Caco-2 (cell line): ENCODE measurements at places on chromosomes 6 and 20.

- DNase-seq = no peak
Observed at GRCh38 chr6:105321207-105321606, 81.7 kb downstream of the PREP start.

DNA sequence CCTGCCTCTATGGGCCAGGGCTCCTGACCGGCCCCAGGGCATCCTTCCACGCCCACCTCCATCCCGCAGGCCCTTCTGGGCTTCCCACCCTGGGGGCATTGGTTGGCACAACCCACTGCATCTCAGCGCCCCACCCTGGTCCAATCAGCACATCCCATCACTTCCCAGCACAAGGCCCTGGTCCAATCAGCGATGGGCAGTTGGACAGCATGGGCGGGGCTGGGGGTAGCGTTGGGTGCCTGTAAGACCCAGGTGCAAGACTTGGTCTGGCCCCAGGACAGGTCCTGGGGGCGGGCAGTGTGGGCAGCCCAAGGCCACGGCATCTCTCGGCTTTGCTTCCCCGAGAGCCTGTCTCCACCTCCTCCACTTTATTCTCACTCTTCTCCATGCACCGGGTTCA is 298.5 kb downstream of the BMP7 start:
- no peak for DNase-seq

DNA sequence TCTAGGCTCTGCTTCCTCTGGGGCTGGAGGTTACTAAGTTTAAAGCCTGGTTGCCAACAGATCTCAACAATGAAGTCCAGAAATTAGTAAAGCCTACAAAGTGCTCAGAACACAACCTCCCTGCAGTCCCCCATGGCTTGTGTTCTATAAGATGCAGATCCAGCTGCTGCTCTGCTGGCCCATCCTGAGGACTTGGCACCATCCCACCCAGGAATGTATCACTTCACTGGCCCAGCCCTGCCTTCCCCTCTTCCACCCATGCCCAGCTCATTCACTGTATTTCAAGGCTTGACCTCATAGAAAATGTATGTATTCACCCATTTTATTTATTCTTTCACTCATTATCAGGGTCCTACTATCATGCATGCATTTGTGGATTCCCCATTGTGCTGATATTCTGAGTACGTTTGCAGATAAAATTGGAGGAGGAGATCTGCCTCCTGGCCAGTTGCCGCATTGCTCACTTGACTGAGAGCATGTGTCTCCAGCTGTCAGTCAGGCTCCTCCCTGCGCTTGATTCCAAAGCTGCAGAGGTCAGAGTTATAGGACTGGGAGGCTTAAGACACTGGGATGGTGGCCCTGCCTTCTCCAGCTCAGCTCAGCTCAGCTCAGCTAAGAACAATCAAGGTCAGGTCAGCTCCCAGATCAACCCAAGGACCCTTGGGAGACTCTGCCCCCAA is 104.8 kb downstream of the MAFB start:
- DNase-seq = no peak

DNA sequence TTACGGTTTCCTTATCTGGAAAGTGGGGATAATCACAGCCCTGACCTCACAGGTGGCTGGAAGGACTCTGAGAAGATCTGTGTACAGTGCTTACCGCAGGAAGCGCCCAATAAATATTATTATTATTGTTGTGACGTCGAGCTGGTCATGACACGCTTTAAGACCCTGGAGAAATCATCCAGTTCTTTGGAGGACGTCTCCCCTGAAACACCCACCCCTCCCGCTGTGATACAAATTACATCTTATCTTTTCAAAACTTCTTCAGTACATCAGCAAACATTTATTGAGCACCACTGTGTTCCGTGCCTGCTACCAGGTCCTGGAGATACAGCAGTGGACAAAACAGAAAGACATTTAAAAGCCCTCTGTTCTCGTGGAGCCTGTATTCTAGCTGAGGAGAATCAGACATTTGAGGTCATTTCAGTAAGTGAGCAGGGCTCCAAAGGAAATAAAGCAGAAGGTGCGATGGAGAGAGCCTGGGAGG is 118.7 kb downstream of the CEBPB start:
- DNase-seq = no peak

- no peak for DNase-seq
Observed at GRCh38 chr6:125048274-125048673, 86.0 kb downstream of the RNF217 start.

DNA sequence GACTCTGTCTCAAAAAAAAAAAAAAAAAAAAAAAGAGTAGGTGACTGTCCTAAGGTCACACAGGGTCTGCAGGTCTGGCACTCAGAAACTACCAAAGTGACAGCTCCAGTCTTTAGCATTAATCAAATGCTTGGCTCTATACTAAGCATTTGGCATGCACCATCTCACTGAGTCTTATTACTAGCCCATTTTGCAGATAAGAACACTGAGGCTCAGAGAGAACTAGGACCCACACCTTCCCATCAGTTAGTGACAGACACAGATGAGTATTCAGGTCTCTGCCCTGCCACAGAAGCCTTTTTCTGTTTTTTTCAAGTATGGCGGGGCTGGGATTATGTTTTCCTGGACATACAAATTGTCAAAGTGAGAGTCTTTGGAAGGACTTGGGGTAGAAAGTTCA is 23.1 kb upstream of the VSTM2L start:
- DNase-seq = no peak

GRCh38 chr20:50590348-50590664 is 80.1 kb downstream of the PTPN1 start:
- no peak for DNase-seq

GRCh38 chr6:89950879-89951391 is 56.7 kb downstream of the GJA10 start:
- DNase-seq = peak; percentile 26

DNA sequence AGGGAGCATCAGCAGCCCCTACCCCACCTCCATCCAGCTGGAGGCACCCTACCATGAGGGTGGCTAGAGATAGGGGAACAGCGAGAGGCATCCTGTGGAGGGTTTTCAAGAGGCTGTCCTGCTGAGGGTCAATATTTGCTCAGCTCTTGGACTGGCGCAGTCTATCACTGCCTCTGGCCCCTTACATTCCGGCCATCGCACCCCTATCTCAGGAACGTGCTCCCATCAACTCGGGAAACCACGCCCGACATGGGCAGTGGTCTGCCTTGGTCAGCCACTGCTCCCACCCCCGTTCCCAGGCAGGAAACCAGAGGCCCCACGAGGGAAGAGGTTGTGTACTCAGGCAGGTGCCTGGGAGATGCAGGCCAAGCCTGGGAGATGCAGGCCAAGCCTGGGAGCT is 57.9 kb downstream of the VEGFA start:
- DNase-seq = peak; percentile 60

DNA sequence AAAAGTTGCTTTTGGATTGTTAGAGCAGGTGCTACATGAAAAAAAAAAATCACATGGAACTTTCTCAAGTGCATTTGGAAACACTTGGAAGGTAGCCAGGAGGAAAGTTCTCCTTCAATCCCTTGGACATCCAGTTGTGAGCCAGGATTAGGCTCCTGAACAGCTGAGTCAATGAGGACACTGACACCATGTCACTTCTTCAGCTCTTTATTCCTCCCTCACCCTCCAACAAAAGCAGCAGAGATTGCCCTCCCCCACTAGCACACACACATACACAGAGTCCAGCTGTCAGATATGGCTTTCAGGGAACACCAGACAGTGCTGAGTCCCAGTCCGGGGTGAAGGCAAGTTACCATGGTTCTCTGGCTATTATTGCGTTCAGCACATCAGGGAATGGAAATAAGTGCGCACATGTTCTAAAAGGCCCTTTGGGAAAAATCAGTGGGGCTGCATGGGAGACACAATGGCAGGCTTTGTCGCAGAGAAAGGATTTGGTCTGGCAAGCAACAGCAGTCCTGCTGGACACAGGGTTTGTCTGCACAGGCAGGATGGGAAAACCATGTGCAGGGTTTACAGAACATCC is 124.7 kb upstream of the MARCKS start:
- no peak for DNase-seq

DNA sequence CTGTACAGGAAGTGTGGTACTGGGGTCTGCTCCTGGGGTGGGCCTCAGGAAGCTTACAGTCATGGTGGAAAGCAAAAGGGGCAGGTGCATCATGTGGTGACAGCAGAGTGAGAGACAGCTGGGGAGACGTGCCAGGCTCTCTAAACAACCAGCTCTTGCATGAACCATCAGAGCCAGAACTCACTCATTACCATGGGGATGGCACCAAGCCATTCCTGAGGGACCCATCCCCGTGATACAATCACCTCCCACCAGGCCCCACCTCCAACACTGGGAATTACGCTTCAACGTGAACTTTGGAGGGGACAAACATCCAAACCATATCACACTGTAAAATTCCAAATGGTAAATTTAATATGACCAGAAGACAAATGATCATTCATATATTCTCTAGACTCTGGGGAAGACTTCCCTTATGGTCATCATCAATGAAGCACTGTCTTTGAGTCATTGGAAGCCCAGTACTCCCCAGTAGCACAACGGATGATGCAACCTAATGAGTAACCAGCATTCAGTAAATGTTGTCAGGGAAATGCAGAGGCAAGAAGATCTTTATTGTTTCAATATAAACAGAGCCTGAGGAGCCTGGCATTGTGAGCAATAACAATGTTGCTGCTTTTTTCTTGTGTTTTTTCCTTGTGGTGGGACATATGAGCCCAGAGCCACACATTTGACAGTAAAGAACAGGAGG is 48.2 kb upstream of the RALY start:
- no peak for DNase-seq

DNA sequence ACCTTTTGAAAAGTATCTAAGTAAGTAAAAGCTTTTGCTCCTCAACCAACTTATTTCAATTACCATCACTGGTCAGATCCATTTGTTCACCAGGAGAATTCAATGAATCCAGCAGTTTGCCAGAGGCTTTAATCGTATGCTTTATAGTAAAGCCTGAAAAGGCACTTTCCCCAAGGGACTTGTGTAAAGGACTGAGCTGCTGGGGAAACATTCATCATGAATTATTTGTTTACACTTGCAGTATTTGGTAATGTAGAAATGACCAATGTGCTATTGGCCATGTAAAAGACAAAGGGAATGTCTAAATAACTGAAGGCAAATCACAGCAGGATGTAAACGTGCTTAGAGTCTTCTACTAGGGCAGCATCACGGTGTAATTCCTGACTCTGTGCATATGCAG is 471.4 kb downstream of the ADGRB3 start:
- no peak for DNase-seq

GRCh38 chr20:9330151-9330550 is 184.2 kb upstream of the LAMP5 start:
- DNase-seq = no peak

DNA sequence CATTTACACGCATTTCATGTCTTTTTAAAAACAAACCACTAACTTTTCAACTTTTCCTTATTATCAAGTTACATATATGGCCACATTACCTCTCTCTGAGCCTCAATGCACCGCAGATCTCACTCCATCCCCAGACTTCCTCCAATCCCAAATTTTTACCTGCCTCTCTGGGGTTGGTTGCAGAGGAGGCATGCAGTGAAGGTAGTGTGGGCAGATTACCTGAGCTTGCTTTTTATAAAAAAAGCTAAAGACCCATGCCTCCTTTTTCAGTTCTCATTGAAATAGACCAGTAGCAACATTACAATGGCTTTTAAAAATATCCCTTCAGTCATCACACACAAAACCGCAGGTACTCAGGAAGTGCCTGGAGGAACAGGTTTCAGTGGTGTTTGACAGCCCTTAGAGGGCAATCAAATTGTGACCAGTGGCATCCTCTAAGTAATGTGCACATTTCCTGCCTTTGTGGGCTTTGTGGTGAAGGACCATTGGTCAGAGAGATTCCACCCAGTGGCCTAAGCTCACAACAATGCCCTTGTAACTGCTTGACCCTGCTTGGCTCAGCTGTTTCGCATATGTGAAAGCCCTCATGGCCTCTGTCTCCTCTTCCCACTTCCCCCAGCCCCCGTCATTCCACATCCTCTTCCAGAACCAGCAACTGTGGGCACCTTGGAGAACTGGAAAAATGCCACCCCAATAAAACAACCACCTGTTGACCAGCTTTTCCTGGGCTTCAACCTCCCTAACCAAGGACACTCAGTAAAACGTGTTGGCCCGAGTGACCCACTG is 30.2 kb upstream of the IL17A start:
- no peak for DNase-seq

DNA sequence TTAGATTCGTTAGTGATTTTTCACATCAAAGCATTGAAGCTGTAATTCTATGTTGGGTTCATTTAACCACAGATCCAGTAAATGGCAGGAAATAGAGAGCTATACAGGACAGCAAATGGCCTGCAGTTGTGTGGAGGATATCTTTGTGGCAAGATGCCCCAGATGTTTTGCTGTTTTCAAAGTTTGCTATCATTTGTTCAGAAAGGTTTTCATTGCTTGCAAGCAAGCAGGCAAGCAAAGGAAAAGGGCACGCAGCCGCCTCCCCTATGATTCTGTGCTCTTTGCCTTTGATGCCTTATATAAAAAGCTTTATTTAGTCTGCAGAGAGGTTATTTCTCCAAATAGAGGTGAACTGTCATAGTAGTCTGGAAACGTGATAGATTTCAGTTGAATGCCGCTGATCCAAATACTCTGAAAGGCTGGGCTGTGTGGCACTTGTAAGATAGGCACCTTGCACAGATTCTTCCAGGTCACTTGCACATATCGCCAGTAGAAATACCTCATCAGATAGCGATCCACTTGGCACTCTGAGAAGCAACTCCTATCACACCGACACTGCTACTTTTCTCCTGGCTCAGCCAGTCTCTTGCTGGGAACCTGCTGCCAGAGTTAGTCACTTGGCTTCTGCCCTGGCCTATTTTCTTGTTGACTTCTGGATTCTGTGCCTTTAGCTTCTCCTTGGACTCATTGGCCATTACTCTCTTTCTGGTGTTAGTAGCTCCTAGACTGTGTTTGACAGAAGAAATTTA is 66.4 kb downstream of the UTRN start:
- DNase-seq = no peak

- no peak for DNase-seq
Observed at GRCh38 chr6:36657271-36657670, 21.2 kb upstream of the CDKN1A start.

GRCh38 chr20:40197691-40198090 is 491.3 kb downstream of the MAFB start:
- no peak for DNase-seq

- no peak for DNase-seq
Observed at GRCh38 chr6:33841070-33841469, 37.3 kb upstream of the MLN start.
